ENCODE measurements at places on chromosomes 7 and 10. TPM values are rescaled to one million over a fixed set of nuclear protein-coding genes. Genes with fewer than 3 reads are reported as not detected.

DNA sequence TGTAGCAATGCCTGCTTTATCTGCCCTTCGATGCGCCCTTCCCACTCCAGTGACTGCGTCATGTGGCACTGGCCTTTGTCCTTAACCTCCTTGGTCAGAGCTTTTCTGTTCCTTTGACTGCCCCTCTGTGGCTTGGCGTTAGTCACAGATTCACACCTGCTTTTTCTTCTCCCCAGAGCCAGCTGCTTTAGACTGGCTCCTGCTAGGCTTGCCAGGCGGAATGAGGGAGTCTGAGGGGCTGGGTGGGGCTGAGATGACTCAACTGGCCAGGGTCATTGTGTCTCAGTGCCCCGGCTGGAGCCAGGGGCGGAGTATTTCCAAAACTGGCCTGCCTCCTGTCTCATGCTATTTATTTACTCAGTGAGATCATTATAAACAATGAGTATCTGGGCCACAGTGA is 194.1 kb downstream of the EMX2 start:
- no peak for DNase-seq

DNA sequence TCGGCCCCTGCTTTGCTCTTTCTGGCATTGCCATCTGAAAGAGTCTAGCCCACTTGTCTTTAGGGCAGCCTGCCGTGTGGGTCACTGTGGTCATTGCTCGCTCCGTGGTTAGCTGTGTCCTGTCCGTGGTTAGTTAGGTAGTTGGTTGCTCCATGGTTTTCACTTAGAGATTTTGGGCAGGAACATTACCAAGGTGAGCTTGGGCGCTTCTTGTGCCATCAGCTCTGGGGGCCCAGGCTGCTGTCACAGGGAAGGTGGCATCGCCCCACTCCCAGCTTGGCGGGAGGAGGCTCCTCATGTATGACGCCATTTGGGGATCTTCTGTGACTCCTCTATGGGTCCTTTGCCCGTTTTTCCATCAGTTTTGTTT is 53.1 kb downstream of the INPP5A start:
- no peak for DNase-seq

DNA sequence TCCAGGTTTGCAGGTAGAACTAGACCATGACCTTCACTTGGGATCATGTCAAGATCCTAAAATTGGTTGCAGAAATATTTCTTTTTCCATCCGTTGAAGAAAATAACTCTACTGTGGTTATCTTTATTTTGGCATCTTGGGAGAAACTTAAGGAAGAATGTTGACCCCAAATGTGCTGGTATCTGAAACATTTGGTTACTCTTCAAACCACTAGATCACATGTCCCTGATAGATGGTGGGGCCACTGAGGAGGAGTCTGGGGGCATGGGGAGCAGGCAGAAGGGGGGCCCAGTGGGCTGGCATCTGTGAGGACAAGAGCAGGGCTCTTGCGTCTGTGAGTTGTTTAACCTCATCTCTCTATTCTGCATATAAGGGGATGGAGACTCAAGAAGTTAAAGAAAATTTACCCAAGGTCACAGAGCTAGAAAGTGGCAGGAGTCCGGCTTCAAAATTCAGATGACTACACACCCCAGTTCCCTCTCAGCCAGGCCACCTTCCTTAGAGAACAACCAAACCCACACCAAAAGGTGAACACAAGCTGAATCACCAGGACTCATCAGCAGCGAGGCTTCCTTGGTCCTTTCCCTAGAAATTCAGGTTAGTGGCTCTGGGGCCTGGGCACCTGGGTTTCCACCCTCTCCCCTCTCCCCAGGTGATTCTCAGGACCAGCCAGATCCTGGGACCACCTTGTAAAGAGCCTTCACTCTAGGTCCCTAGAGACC is 40.6 kb upstream of the SRGN start:
- DNase-seq, result no peak

GRCh38 chr10:7485799-7486198 is 75.0 kb upstream of the SFMBT2 start:
- DNase-seq, result no peak

GRCh38 chr7:132751244-132751647 is 175.0 kb upstream of the PLXNA4 start:
- DNase-seq, result no peak

DNA sequence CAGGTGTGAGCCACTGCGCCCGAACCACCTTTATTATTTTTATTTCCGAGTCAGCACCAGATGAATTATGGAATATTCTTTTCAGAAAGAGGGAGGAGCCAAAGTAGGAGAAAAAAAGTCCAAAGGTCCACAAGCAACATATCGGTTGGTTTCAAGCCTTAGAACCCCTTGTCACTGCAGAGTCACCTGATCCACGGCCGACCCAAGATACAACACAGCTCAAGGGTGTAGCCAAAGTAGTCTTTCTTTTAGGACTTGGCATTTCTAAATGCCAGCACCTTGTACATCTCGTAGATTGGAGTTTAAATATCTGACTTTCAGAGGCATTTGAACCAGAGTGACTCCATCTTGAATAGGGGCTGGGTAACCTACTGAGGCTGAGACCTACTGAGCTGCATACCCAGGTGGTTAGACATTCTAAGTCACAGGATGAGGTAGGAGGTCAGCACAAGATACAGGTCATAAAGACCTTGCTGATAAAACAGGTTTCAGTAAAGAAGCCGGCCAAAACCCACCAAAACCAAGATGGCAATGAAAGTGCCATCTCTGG is 113.9 kb upstream of the ANLN start:
- no peak for DNase-seq

- DNase-seq, result no peak
These were observed 250.4 kb upstream of the TCERG1L start for GRCh38 chr10:131561897-131562296.

- DNase-seq, result no peak
These were observed 115.2 kb downstream of the HIP1 start for GRCh38 chr7:75623390-75624133.

GRCh38 chr7:28160551-28160991 is 20.0 kb downstream of the JAZF1 start:
- no peak for DNase-seq

DNA sequence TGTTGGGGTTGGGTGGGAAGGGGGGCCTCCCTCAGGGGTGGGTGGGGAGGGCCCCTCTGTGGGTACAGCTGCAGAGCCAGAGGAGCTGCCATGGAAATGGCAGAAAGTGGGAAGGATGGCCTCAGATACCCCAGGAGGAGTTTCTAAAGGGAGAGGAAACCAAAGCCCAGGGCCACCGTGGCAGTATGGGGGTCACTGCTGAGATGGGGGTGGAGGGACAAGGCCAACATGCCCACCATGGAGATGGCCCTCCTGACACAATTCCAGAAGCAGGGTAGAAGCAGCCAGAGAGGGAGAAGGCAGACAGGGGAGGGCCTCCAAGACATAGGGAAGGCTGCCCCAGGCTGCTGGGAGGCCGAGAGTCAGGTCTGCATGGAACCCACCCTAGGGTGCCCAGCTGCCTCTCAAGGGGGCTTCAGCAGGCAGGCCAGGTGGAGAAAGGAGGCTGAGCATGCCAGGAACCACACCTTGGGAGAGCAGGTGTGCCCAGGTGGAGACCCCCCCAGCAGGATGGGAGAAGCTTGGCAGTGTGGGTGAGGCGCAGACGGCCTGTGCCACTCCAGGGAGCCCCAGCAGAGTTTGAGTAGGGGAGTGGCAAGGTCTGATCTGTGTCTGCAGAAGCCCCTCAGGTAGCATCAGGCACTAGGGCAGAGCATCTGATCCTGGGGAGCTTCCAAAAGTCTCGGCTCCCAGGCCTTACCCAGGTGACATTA is 146.8 kb downstream of the ARHGAP22 start:
- DNase-seq, result no peak

DNA sequence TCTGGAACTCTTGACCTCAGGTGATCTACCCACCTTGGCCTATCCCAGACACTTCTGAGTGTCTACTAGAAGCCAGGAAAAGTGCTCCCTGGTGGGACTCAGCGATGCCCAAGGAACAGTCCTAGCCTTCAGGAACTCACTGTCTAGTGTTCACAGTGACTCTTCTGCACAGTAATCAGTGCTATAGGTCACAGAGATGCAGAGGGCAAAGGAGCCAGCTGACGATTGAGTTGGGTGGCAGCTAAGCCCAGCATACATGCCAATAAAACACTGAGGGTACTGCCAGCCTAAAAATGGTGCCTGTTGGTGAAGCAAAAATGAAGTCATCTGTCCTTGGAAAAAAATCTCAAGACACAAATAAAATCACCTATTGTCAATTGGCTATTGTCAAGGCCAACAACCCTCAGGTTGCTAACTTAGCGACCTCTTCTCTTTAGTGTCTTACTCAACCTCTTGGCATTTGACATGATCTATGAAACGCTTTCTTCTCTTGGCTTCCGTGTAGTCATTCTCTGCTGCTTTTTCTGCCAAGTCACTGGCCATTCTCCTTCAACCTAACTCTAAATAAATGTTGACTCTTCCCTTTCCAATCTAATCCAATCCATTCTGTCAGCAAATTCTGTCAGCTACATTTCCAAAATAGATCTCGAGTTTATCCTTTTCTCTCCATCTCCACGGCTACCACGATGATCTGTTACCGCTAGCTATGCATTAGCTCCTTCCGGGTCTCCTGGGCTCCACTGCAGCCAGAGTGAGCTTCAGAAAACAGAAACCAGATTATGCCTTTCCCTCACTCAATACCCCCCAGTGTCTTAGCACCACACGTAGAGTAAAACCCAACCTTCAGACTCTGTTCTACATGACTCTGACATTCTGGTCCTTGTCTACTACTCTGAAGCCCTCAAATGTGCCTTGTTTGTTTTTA is 99.2 kb downstream of the ATXN7L1 start:
- DNase-seq, result no peak

DNA sequence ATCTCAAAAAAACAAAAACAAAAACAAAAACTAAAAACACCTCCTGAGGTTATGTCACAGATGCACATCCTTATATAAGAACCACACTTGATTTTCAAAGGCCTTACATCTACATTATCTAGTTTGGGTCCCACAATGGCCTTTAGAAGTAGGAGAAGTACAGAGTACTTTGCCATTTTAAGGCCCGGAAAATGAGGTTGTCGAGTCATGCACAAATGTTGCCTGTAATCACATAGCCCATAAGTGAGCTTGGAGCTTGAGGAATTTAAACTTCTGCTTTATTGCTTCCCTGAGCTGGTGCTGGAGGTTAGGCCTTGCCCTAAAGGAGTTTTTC is 9.7 kb upstream of the MKRN1 start:
- DNase-seq, result no peak

DNA sequence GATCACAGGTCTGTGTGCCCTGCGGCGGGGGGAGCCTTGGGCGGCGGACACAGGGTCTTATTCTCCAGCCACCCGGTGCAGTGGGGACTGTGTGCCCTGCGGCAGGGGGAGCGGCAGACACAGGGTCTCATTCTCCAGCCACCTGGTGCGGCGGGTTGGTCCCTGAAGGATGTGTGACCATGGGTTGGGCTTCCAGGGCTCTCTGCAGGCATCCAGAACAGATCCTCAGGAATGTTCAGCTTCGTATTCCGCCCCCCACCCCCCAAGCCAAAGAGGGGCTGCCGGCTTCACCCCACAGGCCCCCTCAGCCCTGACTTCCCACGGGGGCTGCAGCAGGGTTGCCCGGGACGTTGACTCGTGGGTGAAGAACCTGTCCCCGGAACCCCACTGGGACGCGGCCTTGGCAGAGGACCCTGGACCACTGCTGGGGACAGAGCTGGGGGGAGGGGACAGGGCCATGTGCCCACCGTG is 154.5 kb upstream of the PPP2R2D start:
- DNase-seq, result no peak

- no peak for DNase-seq
These were observed 25.0 kb downstream of the RBM28 start for GRCh38 chr7:128318691-128319090.

DNA sequence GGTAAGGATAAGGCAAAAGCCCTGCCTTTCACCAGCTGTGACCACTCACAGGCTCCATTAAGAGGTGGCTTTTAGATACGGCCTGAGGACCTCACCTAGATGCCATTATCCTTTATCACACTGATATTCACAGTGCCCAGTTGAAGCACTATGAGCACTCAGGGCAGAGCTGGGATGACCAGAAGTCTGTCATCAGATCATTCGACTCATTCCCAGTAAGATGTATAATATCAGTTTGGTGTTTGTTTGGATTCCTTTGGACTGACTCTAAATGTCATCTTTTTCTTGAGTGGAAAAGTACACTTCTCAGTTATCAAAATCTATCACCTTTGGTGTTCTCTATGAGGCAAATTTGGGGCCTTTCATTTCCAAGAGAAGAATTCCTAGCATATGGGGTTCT is 18.7 kb downstream of the CCDC136 start:
- no peak for DNase-seq

- no peak for DNase-seq
These were observed 12.6 kb downstream of the FGF8 start for GRCh38 chr10:101763141-101763846.

GRCh38 chr7:102106625-102107024 is 180.0 kb upstream of the SH2B2 start:
- DNase-seq, result no peak

DNA sequence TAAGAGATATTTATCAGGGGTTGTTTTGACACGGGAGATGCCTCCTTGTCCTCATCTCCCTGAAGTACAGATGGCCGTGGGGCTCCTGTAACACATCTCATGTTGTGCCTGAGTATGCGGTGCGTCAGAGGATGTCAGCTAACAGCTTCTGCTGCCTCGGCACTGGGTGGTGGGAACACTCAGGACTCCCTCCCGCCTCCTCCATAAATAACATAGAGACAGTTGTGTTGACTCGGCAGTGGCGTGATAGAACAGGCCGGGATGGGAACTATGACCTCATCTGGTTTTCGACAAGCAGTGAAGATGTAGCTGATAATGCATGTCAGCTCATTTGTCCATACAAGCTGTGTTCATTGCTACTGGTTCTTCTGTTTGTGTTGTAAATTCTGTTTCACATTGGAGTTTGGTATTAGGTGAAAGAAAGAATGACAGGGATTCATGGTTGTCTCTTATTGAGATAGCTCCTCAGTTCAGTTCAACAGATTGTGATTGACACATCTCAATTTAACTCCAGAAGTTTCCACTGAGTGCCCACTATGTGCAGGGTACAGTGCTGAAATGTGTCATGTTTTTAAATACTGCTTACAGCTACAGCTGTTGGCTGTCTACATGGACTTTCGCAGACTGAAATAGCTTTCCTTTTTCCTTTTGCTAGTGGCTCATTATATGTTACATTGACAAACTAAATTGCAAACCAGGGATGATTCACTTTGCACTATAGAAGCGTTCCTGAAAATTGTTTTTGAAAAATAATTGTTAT is 87.4 kb downstream of the CHN2 start:
- no peak for DNase-seq

GRCh38 chr7:96530786-96531185 is 178.9 kb downstream of the SEM1 start:
- no peak for DNase-seq

- no peak for DNase-seq
These were observed 15.0 kb upstream of the SLK start for GRCh38 chr10:103951942-103952341.

GRCh38 chr7:55556031-55556430 is 16.3 kb downstream of the VOPP1 start:
- DNase-seq, result no peak

Gene GPR22
- total RNA-seq, result not detected

Gene PLPP4
- 1.9 TPM for total RNA-seq

Gene NKX2-3
- 0.63 TPM for total RNA-seq

Gene SCART1
- 2.0 TPM for total RNA-seq

Gene TFPI2
- total RNA-seq, result 106 TPM

Gene CLCN1
- total RNA-seq, result not detected

Gene SEMA4G
- total RNA-seq, result 0.47 TPM

Gene ENTPD7
- total RNA-seq, result 12.9 TPM

Gene PRXL2A
- 218 TPM for total RNA-seq

Gene UBN2
- total RNA-seq, result 11.2 TPM

Gene SEPTIN14
- total RNA-seq, result not detected

Gene ZNF92
- 5.0 TPM for total RNA-seq

Gene PAPSS2
- total RNA-seq, result 57.1 TPM

All from omental fat pad (tissue), 4 donors.